ENCODE measurements at places on chromosomes 1 and 21.

- DNase-seq: no peak
Observed at GRCh38 chr1:119674835-119675289, 26.8 kb upstream of the ZNF697 start.

- no peak for DNase-seq
Observed at GRCh38 chr21:32035617-32036016, 162.8 kb downstream of the HUNK start.

- no peak for DNase-seq
Observed at GRCh38 chr1:206828765-206829164, 36.7 kb upstream of the IL20 start.

- DNase-seq: no peak
Observed at GRCh38 chr1:118863688-118864087, 124.5 kb downstream of the TBX15 start.

DNA sequence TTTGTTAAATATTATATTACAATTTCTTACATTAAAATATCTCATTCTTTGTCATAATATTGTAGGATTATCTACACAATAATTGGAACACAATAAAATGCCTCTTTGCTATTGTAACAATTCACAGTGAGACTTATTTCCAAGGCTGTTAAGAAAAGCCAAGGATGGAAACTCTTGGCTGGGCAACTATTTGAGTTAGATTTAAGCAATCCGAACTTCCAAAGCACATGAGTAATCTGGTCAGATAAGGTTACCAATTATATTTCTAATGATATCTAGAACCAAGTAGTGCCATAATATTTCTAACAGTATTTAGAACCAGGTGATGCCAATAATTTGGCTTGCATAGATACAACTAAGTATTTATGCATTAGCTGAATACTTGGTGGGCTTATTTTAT lies 154.7 kb upstream of the KCNK2 start:
- no peak for DNase-seq

DNA sequence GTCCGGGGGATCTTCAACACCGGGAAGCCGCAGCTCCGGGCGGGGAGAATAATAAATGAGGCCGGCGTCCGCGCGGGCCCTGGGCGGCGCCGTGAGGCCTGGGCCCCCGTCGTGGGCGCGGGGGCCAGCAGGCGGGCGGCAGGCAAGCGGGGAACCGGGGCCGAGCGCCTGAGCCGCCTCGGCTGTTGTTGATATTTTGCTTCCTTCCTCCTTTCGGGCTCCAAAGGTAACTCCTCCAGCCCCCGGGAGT lies at the start of gene MEF2D:
TSS of gene MEF2D (minus strand) at position 233 of the 250 bp plus-strand sequence. CDS start 17,483 bp downstream, outside the sequence.
- DNase-seq: no peak

GRCh38 chr1:153493343-153493960 lies 33.0 kb upstream of the S100A7 start:
- no peak for DNase-seq

- no peak for DNase-seq
Observed at GRCh38 chr1:176199707-176200106, 7.4 kb downstream of the COP1 start.

DNA sequence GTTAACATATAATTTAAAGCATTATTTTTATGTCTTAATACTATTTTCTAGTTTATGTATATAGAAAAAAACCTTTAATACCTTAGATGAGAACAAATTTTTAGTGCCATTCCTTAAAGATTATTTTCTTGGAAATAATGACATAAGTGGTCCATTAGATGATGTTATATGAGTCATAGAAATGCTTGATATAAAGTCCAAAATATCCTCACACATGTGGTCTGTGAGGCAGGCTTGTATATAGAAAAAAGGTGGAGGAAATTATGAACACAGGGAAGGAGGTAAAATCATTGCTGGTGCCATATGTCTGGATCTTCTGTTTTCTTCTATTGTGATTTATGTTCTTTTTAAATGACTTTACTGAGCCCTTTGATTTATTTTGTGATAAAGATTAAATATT lies 79.3 kb downstream of the MAP3K7CL start:
- no peak for DNase-seq

GRCh38 chr1:928825-929661 lies 5.3 kb downstream of the SAMD11 start:
- no peak for DNase-seq

DNA sequence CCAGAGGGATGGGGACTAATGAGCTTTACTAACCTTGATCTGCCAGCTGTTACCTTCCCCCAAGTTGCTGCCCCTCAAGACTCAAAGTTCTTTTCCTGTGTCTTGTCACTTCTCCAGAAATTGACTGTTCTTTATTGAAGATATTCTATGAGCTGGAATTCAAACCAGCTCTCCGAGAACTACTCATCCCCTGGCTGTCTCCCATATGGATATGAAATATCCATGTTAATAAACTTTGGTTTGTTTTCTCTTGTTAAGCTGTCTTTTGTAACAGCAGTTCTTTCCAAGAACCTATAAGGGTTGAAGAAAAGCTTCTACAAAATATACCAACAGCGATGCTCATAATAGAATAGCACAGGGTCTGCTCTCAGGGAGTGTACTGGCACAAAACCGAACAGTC lies 77.0 kb downstream of the CAMK2N1 start:
- DNase-seq: no peak

GRCh38 chr1:41823471-41823870 lies 95.3 kb downstream of the HIVEP3 start:
- DNase-seq: no peak

GRCh38 chr21:43645136-43645891 lies 14.0 kb downstream of the HSF2BP start:
- DNase-seq: no peak

- DNase-seq: no peak
Observed at GRCh38 chr1:6359216-6360116, 34.1 kb downstream of the ACOT7 start.

DNA sequence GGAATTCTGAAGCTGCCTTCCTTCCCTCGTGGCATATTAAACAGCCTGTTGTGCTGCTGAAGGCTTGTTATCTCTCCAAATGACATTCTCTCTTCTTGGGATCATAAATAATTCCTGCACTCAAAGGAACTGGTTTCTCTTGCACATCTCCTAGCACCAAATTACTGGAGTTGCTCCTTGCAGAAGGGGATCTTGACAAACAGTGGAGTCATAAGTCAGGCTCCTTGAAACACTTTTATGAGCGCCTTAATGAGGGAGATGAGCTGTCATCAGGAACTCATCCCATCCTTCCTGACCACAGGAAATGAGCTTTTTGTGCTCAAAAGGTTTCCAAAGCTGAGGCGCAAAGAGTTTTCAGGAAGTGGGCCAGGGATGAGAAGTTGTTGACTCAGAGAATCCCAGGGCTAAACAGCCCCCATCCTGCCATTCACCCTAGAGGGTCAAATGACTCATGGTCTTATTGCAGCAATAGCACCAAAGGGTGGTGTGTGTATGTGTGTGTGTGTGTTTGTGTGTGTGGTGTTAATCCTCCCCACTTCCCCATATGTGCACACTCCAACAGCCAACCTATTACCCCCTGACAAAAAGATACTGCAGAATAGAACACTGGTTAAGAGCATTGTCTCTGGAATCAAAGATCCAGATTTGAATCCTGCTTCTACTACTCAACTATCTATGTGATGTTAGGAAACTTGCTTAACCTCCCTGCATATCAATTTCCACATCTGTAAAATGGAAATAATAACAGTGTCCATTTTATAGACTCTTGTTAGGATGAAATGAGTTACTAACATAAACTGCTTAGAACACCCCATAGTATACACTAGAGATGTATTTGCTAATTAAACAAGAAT lies 2.8 kb upstream of the PHC2 start:
- no peak for DNase-seq

- no peak for DNase-seq
Observed at GRCh38 chr1:31951276-31951675, 13.1 kb upstream of the PTP4A2 start.

GRCh38 chr1:866095-866494 lies 57.6 kb upstream of the SAMD11 start:
- no peak for DNase-seq

DNA sequence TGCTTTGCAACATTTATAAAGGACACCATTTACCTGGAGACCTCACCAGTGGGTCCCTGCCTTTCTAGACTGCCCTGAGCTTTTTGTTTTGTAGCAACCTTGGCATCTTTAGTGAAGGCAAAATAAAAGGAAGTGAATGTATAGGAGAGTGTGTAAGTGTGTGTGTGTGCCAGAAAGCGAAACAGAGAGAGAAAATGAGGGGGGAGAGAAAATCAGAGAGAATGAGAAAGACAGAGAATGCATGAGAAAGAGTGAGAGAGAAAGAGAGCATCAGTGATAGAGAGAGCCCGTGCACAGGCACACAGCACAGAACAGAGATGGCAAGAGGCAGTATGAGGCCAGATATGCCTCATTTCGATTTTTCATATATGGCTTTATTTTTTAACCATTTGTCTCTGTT lies 57.5 kb downstream of the HSD3B1 start:
- no peak for DNase-seq

DNA sequence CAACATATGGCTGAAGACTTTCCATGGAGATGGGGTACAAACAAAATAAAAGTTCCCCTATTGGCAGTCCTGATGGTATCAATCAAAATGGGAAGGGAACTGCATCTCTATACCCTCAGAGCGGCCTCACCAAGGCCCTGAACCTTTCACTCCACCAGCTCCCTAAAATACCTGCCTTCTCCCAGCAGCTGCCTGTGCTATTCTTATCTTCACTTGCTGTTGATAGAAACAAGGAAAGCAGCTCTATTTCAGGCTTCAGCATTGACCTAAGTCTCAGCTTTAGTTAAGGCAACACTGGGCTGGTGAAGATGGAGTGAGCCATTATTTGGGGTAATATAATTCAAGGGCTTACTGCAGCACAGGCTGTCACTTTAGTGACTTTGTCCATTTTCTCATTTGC lies 21.7 kb upstream of the PIGC start:
- DNase-seq: no peak

- DNase-seq: no peak
Observed at GRCh38 chr1:200444478-200444877, 34.6 kb upstream of the ZNF281 start.

- no peak for DNase-seq
Observed at GRCh38 chr1:203360547-203361185, 9.7 kb upstream of the FMOD start.

DNA sequence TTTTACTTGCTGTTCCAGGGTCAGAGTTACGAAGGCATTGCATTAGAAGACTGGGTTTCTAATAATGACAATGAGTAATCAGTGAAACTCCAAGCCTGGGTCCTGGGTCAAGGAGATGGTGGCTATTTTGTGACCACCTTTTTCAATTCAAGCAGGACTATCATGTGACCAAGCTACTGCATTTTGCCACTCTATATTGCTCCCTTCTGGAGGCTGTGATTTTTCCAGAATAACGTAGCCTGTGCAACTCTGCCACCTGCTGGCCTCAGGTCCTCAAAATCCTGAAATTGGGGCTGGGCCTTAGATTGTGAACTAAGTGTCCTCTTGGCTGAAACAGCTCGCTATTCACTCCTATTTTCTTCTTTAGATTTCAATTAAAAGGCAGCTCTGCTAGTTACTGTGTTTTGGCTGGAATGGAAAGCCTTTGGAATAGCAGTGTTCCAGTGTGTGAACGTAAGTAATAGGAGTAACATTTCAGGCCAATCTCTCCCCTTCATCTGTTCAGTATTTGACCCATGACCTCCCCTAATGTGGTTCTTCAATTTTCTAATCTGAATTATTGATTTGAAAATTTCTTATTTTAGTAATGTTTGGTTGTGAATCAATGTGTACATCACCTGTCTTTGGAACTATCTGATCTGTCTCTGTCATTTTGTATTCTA lies 52.9 kb upstream of the CD46 start:
- DNase-seq: no peak

DNA sequence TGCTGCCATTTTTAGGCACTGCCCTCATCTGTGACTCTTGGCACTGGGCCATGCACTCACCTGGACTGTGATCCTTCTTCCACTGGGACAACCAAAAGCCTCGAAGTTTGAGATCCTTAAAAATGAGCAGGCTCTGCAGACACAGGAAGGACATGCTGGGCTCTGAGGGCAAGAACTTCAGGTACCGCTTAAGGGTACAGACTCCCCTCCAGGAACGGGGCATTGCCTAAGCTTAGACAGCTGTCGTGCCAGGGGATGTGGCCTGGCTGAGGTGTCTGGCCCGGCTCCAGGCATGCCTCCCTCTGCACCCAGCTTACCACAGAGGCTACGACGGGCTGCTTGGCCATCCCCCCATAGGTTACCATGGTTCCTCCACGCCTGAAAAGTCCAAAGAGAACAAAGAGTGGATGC lies 14.2 kb upstream of the SRSF4 start:
- DNase-seq: no peak

DNA sequence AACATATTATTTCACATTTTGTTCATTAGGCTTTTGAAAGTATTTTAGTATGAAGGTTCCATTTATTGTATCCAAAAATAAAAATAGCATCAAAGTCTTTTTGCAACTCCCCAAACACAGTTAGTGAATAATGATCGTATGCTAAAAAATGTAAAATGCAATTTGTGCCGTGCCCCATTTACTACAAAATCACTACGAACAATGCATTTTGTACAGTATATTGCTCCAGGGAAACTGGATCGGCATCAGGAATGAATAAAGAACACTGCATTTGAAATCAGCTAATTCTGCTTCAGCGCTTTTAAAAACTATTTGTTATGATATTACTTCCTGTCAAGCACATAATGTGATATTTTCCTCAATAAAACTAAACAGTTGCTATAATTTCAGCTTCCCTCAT lies 547.8 kb downstream of the DPYD start:
- no peak for DNase-seq

Data from activated CD8-positive, alpha-beta memory T cell treated with anti-CD3 and anti-CD28 coated beads for 1 hour (primary cell).